ENCODE measurements at places on chromosomes 16 and 17. TPM values are rescaled to one million over a fixed set of nuclear protein-coding genes. Genes with fewer than 3 reads are reported as not detected.

DNA sequence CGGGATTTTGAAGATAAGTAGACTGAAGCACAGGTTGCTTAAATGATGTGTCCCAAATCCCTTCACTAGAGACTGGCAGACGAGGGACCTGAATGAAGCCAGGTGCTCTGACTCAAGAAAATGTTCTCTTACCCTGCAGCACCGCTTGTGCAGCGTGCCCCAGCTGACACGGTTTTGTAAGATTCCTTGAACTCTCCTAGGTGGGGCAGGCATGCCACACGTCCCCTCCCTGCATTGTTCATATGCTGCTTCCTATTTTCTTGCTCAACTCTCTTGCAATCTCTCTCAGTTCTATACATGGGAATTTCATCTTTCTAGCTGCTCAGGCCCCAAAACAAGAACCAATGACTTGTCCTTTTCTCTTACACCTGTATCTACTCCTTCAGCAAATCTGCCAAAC, 22.1 kb upstream of the HNF1B start:
- peaks cover 40% of the 10 kb centered on the region for H3K27me3 ChIP-seq
- no peak overlapping the region for H3K27ac ChIP-seq
- DNase-seq: no peak
- H3K4me3 ChIP-seq: no peak overlapping the region

Gene MT3
- total RNA-seq: 0.70 TPM

DNA sequence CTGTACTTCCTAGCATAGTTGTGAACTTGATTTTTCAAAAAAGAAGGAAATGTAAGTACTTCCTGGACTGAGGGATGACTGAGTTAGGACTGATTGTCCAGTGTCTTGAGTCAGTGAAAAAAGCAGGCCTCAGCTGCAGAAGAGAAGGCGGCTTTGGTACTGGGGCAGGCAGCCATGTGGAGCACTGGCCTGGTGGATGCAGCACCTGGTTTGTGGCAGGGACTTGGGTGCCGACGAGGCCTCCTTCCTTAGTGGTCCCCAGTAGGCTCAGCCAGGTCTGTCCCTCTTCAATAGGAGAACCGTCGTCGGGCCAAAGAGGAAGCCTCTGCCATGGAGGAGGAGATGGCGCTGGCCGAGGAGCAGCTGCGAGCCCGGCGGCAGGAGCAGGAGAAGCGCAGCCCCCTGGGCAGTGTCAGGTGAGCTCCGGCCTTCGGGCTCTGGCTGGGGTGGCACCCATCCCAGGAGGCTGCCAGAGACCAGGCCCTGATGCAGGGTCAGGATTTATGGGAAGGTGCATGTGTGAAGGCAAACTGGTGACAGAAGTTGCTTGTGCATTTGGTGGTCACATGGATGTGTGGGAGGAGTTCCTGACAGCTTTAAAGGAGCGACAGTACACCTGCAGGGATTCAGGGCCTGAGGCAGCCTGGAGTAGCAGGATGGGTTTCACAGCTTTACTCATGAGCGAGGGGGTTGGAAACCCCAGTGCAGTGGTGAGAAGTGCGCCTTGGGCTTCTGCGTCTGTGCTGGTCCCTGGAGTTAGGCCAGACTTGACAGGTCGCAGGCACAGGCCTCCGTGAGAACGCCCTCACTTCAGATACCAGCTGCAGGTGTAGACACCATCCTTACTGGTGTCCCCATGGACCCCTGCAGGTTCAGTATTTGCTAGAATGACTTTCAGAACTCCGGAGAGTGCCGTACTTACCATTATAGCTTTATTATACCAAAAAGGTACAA, 17.3 kb downstream of the DHX38 start:
- peaks cover 18% of the 10 kb centered on the region for H3K36me3 ChIP-seq
- no peak for DNase-seq
- H3K27ac ChIP-seq: no peak overlapping the region
- no peaks in the 10 kb centered on the region for H3K4me1 ChIP-seq
- H3K27me3 ChIP-seq: no peaks in the 10 kb centered on the region
- H3K4me3 ChIP-seq: no peak overlapping the region

Gene NOD2
- 3.7 TPM for total RNA-seq

GRCh38 chr17:41540921-41541625, 13.0 kb upstream of the KRT19 start:
- DNase-seq: no peak
- no peaks in the 10 kb centered on the region for H3K4me1 ChIP-seq
- no peak overlapping the region for H3K4me3 ChIP-seq
- no peaks in the 10 kb centered on the region for H3K36me3 ChIP-seq
- H3K27me3 ChIP-seq: peaks cover 16% of the 10 kb centered on the region

Data from natural killer cell treated with Interleukin-12 subunit alpha and Interleukin-12 subunit beta and Interleukin-15 and Interleukin-18, amount 100 ng/mL, for 72 hours (primary cell).